ENCODE measurements at places on chromosomes 1 and 21. TPM values are rescaled to one million over a fixed set of nuclear protein-coding genes. Genes with fewer than 3 reads are reported as not detected.

DNA sequence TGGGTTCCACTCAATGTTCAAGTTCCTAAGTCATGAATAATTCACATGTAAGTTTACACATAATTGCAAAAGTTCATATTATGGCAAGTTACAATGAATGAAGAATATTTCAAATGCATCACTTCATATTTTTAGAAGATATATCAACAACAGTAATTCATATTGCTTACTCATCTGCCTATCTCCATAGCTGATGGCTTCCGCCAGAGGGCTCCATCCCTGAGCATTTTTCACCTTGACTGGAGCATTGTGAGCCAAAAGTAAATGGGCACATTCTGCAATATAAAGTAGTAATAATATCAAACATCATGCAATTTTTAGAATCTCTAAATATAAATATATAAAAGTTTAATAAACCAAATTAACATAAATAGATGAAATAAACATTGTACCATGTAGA lies 29.8 kb downstream of the ANKRD13C start:
- no peak overlapping the region for H3K27ac ChIP-seq
- H3K27me3 ChIP-seq = no peaks in the 10 kb centered on the region
- no peaks in the 10 kb centered on the region for H3K4me1 ChIP-seq
- H3K4me3 ChIP-seq = no peak overlapping the region
- no peaks in the 10 kb centered on the region for H3K36me3 ChIP-seq

DNA sequence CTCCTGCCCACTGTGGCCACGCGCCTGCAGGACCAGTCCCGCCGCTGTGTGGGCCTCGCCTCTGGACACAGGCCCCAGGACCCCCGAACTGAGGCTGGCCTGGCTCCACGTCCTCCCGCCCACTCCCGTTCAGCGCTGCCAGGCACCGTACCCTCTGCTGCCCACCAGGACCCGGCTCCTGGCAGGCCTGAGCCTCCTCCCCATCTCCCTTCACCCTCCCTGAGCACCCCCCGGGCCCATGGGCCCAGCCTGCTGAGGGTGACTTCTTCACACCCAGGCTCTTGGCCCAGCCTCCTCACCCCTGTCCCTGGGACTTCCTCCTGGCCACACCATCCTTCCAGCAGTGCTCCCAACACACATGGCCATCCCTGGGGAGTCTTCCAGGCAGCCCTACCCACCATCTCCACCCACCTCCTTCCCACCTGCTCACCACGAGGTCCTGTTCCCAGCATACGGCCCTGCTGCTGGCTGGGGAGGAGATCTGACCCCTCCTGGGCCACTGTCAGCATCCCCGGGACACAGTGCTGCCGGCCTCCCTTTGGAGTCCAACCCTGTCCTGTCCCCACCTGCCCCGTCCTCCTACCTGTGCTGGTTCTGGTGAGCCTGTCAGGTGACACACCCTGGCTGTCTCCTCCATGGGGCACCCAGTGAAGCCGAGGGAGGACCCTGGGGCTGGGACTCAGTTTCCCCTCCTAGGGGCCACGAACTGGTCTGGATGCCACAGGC lies 53.7 kb downstream of the SLX9 start:
- no peaks in the 10 kb centered on the region for H3K27me3 ChIP-seq
- peaks cover 16% of the 10 kb centered on the region for H3K4me1 ChIP-seq
- H3K27ac ChIP-seq = no peak overlapping the region
- DNase-seq = no peak

- no peak overlapping the region for H3K27ac ChIP-seq
- no peaks in the 10 kb centered on the region for H3K36me3 ChIP-seq
- DNase-seq = no peak
Observed at GRCh38 chr21:40606341-40606740, 240.6 kb downstream of the DSCAM start.

GRCh38 chr1:230621324-230622030 lies 20.8 kb upstream of the COG2 start:
- no peak for DNase-seq
- no peaks in the 10 kb centered on the region for H3K36me3 ChIP-seq
- H3K4me3 ChIP-seq = no peak overlapping the region
- no peak overlapping the region for H3K27ac ChIP-seq
- no peaks in the 10 kb centered on the region for H3K4me1 ChIP-seq

- peaks cover 34% of the 10 kb centered on the region for H3K4me1 ChIP-seq
- DNase-seq = no peak
- H3K27me3 ChIP-seq = no peaks in the 10 kb centered on the region
- H3K27ac ChIP-seq = peak overlapping the region; percentile 93
Observed at GRCh38 chr1:109309347-109309746, 2.5 kb upstream of the MYBPHL start.

IL20 gene
- total RNA-seq = not detected

All from hepatocyte (in vitro differentiated cells).